ENCODE measurements at places on chromosomes 2 and 18. TPM values are rescaled to one million over a fixed set of nuclear protein-coding genes. Genes with fewer than 3 reads are reported as not detected.

Gene ALPI
- total RNA-seq: not detected

Gene CCDC68
- total RNA-seq: not detected

Gene TMEM37
- total RNA-seq: not detected

Gene MAL
- total RNA-seq: 54.0 TPM

Gene SLC5A7
- not detected for total RNA-seq

Gene DBI
- 143 TPM for total RNA-seq

Gene ASB18
- total RNA-seq: not detected

Gene ERMN
- 0.87 TPM for total RNA-seq

Gene TMEFF2
- not detected for total RNA-seq

Gene CYS1
- 0.32 TPM for total RNA-seq

Gene HOXD4
- total RNA-seq: not detected

Gene SLC20A1
- 52.7 TPM for total RNA-seq

Gene BAZ2B
- total RNA-seq: 7.7 TPM

Gene LGALSL
- 3.9 TPM for total RNA-seq

Gene RANBP2
- 71.3 TPM for total RNA-seq

Gene WDR54
- 132 TPM for total RNA-seq

Gene EML6
- 1.2 TPM for total RNA-seq

Gene TMEM169
- total RNA-seq: 0.83 TPM

Gene G6PC2
- total RNA-seq: not detected

Gene OSBPL1A
- 2.7 TPM for total RNA-seq

Gene MTCL1
- 0.25 TPM for total RNA-seq

Gene SAG
- total RNA-seq: not detected

Gene CFAP65
- not detected for total RNA-seq

Gene COL5A2
- total RNA-seq: 2.3 TPM
